ENCODE measurements at places on chromosomes 2 and 18.
A peak's percentile ranks its signal among the peaks of the same experiment; 100 is the strongest.

GRCh38 chr18:42801706-42802105 lies 313.8 kb downstream of the RIT2 start:
- no peak for DNase-seq

- no peak for DNase-seq
Observed at GRCh38 chr2:43159797-43160196, 66.6 kb downstream of the ZFP36L2 start.

DNA sequence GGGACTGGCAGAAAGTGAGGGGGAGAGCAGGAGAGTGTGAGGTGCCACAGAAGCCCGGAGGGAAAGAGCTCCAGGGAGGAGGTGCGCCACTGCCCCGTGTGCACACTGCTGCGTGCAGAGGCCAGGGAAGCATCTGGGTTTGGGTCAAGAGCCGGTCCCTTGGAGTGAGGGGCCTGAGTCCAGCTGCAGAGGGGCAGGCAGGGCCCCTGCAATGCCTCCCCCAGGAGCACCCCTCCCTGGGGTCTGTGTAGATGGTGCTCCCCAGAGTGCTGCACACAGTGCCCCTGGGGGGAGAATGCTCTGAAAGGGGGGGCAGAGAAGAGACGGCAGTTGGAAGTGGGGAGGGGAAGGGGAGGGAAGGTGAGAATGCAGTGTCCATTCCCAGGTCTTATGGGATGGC lies 3.7 kb upstream of the LIMS2 start:
- no peak for DNase-seq

DNA sequence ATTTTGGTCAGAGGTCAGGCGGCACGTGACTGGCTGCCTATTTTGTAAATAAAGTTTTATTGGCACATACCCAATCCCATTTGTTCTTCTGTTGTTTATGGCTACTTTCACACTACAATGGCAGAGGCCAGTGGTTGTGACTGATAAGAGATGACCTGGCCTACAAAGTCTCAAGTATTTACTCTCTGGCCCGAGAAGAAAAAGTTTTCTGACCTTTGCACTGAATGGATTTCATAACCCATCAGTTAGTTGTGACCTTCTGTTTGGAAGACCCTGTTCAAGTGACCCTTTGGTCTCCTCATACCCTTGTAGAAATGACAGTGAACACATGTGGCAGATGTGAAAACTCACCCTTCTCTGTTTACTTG lies 121.4 kb upstream of the MGAT5 start:
- no peak for DNase-seq

DNA sequence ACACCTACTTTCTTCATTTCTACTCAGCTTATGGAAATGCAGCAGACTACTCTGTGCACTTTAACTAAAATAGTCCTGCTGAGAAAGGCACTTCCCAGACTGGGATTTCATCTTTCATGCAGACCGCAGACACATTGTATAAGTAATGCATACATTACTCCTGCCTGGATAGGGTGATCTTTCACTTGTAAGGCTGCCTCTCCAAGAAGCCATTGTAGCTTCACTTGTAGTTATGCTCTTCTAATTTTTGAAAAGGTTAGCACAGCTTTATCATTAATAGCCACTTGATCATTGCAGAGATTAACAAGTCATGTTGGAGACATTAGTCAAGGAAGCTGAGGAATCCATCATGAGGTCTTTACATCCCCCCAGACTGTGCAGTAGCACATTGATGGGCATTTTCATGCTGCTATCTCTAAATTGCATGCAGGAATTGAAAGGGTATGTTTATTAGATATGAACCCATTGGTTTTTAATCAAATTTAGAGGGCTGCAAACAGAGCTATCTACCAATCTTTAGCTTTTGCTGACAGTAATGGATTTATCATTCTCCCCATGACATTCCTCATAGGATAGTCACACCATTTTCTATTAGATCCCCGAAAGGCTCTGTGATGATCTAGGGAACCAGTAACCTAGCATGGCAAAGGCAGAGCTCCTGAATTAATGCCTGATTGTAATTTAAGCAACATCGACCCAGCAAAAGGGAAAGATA lies 1074.7 kb upstream of the NXPH2 start:
- no peak for DNase-seq

GRCh38 chr2:2646433-2647051 lies 315.5 kb upstream of the MYT1L start:
- DNase-seq = peak; percentile 49

DNA sequence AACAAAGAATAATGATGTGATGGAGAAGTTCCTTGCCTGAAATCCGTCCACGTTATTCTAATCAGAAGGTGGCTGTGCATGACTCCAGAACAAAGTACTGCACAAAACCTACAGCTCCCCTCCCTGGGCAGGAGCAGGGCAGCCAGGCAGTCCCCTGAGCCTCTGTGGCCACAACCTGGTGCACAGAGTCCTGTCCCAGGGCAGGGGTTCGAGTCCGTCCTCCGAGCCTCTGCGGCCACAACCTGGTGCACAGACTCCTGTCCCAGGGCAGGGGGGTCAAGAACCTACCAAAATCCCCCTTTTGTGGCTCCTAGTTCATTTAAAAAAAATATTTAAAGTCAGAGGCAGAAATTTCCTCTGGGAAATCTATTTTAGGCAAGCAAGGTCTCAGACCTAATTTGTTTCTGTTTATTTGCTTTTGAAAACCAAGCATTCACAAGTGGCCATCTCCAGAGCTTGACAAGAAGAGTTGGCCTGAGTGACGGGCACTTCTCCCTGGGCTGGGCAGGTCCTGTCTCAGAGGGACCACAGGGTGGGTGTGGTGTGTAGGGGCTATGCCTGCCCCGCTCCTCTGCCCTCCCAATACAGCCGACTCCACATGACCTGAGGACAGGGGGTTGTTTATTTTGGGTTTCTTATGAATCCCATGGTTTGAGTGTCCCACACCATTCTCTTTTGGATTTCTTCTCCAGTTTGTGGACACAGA lies 255.9 kb upstream of the PXDN start:
- no peak for DNase-seq

- DNase-seq = no peak
Observed at GRCh38 chr2:191946471-191947182, 99.7 kb upstream of the CAVIN2 start.
